ENCODE measurements at places on chromosomes 16 and 17.

DNA sequence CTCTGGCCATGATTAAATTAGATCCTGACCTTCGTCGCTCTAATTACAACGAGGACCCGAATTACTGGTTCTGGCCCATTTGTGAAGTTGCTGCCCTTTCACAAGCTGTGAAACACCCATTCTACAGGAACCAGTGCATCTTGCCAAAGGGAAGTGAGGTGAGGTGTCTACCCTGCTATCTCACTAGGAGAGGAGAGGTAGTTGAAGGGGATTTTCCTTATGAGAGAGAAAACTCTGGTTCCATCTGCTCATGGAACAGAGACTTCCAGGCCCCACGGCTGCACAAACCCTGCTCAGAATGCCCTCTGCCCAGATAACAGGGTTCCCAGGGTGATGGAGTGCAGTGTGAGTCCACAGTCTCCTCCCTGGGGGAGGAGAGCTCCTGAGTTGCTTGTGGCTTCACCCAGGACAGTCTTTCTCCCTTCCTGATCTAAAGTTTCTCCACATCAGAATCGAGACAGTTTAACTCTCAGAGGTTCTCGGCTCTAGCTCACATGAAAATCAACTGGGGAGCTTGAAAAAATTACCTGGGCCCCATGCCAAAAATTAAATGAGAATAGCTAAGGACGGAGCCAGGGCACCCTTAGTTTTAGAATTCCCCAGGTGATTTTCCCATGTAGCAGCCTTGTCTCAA, 7.8 kb upstream of the SSTR2 start:
- DNase-seq, result no peak

DNA sequence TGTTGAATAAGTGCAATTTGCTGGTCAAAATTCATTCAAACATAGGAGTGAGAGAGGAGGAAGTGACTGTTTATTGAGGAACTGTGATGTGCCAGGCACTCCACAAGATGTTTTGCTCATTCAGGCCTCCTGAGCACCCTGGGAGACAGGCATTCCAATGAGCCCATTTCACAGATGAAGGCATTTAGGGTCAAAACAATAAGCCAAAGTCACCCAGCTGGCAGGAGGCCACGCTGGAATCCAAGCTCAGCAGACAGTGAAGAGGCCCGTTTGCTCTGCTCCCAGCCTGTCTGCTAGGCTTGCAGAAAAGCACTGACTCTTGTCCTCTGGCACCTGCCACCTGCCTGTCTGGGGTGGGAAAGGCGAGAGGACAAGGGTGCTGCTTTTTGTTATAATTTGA, 10.1 kb upstream of the SLC25A39 start:
- DNase-seq, result no peak

- DNase-seq, result no peak
These were observed 25.9 kb downstream of the AP2B1 start for GRCh38 chr17:35612924-35613521.

DNA sequence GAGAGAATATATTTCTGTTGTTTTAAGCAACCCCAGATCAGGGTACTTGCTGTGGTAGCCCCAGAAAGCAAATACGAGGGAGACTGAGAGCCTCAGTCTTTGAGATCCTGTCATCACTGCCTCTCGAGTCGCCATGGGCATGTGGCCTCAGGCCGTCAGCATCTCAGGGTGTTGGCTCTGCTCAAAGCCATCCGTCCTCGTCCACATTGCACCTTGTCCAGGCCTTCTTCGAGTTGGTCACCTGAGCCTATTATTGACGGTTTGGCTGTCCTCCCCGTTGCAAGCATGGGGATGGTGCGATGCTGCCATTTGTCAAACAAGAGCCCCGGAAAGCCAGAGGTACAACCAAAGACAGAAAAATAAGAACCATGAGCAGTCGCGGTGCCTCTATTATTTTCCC, 136.9 kb downstream of the IRF8 start:
- DNase-seq, result no peak

- no peak for DNase-seq
These were observed 4.6 kb downstream of the INPP5K start for GRCh38 chr17:1511756-1512321.

- DNase-seq, result no peak
These were observed 26.5 kb upstream of the ALOX12 start for GRCh38 chr17:6969323-6969726.

GRCh38 chr17:78342449-78343186, 17.3 kb downstream of the SOCS3 start:
- DNase-seq, result no peak

DNA sequence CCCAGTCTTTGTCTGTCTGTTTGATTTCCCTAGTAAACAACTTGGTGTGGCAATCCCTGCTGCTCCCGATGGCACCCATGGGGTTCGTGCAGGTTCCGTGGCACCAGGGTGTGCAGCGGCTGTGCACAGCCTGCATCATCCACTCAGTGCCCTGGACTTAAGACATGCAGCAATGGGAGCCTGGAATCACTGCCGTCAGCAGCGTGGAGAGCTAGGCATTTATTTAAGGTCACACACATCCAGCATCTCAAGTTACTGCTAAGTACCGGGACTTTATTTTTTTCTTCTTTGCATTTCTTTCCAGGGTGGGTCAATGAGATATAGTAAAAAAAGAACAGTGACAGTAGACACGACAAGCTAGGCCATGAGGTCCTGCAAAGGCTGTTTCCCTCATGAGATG, 2.8 kb downstream of the DHRS7C start:
- no peak for DNase-seq

GRCh38 chr17:9522074-9522473, 53.5 kb downstream of the STX8 start:
- DNase-seq, result no peak

DNA sequence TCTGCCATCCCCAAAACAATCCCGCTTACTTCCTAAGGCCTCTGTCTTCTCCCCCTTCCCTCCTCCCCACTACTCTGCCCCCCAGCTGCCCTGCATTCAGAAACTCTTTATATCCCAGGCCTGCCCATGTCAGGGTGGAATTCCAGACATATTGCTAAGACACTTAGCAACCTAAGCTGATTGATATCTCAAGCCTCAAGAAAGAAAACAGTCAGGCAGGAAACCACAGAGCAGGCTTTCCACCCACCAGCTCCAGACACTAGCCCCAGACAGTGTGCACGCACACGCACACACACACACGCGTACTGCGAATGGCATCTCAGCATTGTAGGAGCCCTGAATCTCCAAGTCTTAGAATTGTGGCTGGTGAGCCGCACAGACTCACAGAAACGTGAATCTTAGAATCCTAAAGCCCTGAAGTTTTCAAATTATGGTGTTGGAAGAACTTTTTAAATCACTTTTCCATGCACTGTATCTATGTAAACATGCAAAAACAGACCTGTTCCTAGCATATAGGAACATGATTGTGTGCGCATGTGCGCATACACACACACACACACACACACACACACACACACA, 8.8 kb upstream of the LPCAT2 start:
- no peak for DNase-seq

DNA sequence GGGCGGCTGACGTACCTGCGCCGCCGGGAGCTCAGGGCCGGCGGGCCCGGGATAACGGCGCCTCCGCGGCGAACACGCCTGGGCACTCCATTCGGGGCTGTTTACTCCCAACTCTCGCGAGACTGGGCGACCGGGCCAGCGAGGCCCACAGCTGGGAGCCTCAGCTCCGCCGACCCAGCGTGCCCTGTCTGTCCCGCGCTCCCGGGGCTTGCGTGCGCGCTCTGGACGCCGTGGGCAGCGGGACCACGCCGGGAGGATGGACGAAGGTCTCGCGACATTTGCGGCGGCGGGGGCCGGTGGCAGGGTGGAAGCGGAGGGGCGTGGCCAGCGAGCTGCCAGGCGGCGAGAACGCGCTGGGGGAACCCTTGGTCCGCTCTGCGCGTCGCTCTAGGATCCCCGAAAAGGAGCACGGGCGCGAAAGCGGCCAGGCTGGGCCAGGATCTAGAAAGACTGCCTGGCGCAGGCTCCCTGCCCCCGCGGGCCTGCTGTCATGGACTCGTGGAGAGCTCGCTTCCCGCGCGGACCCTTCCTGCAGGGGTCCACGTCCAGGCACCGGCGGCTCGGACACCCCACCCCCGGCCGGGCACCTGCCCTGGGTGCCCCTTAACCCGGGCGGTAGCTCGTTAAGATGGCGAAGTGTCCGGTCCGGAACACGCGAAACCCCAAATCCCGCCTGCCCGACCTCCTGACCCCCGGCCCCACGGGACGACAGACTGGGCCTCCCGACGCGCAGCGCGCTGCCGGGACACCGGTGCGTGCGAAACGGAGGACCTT, at the start of gene MBTPS1:
Gene MBTPS1 (minus strand): TSS at position 223 of the 774 bp plus-strand sequence. CDS start 15,159 bp downstream, outside the sequence.
- peak; percentile 95 for DNase-seq

GRCh38 chr16:79970551-79971236, 370.2 kb upstream of the MAF start:
- DNase-seq, result no peak

- no peak for DNase-seq
These were observed 3.4 kb downstream of the CMTM4 start for GRCh38 chr16:66693149-66693548.

DNA sequence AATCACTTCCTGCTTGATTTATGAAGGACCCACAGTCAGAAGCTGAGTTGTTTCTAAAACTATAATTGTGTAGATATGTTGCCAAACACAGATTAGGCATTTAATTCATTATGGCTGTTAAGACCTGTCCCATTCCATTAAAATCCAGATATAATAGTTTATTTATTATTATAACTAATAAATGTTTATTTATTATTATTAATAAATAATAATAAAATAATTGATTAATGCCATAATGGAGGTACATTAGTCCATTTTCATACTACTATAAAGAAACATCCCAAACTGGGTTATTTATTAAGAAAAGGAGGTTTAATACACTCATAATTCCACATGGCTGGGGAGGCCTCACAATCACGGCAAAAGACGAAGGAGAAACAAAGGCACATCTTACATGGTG, 1240.9 kb downstream of the CDH11 start:
- DNase-seq, result no peak

GRCh38 chr17:75707079-75707571, 14.1 kb upstream of the ITGB4 start:
- no peak for DNase-seq

- DNase-seq, result no peak
These were observed 10.3 kb downstream of the KIFC3 start for GRCh38 chr16:57791893-57792461.

- no peak for DNase-seq
These were observed 54.1 kb upstream of the FASN start for GRCh38 chr17:82152114-82152513.

Measured in T-helper 22 cell (primary cell).